Brain microvascular endothelial cell (primary cell): ENCODE measurements at places on chromosomes 3 and 15.

GRCh38 chr3:38348903-38349302, 2.3 kb downstream of the XYLB start:
- peak; percentile 38 for DNase-seq

DNA sequence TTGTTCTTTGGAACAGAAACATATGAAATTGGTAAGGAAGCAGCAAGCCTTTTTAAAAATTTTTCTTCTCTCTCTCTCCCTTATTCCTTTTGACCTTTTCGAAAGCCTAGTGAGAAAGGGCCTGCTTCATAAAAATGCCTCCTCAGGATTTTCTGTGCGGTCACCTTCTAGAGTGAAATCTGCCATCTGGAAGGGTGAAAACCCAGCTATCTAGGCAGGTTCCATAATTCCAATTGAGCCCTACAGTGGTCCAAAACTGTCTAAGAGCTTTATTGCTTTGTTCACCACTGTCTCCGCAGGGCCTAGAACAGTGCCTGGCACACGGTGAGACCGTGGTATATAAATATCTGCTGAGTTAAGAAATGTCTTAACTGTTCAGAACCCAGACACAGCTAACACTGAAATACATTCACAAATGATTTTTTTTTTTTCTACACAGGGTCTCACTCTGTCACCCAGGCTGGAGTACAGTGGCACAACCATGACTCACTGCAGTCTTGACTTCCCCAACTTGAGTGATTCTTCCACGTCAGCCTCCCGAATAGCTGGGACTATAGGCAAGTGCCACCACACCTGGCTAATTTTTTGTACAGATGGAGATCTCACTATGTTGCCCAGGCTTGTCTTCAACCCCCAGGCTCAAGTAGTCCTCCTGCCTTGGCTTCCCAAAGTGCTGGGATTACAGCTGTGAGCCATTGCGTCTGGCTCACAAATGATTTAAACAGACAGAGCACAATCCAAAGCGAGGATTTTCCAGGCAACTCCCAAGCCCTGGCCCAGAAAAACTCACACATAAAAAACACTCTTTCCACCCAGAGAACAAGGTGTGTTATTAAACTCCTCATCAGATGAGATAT, 64.4 kb downstream of the FRMD4B start:
- no peak for DNase-seq

GRCh38 chr3:32442766-32443165, 51.1 kb downstream of the CMTM7 start:
- DNase-seq = no peak

DNA sequence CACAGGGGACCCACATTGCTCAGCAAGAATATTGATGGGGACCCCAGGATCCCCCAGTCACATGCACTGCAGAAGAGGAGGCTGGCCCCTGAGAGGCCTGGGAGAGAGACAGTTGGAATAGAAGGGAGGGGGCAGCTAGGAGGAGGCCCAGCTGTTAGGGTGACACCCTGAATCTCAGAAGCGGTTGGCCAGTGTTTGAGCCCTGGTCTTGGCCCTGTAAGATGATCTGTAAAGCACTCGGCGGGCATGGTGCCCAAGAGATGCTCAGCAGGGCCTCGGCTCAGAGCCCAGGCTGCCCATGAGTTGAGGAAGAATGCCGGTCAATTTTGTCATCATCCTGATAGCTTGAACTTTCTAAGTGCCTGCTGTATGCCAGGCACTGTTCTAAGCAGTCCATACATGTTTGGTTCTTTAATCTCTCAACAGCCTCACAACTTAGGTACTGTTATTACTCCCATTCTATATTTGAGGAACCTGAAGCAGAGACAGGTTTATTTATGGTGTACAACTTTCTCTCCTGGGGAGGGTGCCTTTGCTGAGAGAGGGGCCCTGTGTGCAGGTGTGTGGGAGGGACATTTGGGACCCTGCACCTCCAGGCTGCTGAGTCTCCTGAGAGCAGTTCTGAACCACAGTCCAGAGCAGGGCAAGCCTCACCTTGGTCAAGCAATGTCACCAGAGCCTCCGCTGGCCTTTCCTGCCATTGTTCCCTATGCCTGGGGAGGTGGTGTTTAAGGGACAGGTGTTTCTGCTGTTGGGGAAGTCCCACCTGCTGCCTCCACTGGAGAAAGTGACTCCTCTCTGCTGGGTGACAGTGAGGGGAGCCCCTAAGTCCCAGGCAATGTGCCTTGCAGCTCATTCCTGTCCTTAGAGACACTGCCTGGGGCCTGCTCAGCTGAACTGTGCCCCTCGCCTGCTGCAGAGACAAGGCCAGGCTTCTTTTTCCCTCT, 26.0 kb downstream of the SLC6A6 start:
- DNase-seq = no peak

DNA sequence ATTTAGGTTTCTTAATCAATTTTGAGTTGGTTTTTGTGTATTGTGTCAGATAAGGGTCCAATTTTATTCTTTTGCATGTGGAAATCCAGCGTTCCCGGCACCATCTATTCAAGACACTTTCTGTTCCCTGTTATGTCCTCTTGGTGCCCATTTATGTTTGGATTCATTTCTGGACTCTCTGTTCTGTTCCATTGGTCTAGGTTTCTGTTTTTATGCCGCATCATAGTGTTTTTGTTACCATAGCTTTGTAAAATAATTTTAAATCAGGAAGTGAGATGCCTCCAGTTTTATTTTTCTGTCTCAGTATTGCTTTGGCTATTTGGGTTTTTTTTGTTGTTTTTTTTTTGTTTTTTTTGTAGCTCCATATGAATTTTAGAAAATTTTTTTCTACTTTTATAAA, 97.1 kb downstream of the LRRC28 start:
- DNase-seq = no peak
